Placental epithelial cell (primary cell): ENCODE measurements at places on chromosomes 7 and 10. TPM values are rescaled to one million over a fixed set of nuclear protein-coding genes. Genes with fewer than 3 reads are reported as not detected.

The LRRC17 gene
- 148 and 183 TPM in 2 replicates for total RNA-seq

The RASSF4 gene
- total RNA-seq, result 1.4 and 3.1 TPM in 2 replicates

The HOXA3 gene
- 1.4 and 4.7 TPM in 2 replicates for total RNA-seq

The CALML5 gene
- total RNA-seq, result not detected in 2 replicates

The SPDYE3 gene
- not detected in 2 replicates for total RNA-seq

The ASAH2 gene
- 0.39 and 0.54 TPM in 2 replicates for total RNA-seq

The C10orf105 gene
- total RNA-seq, result not detected in 2 replicates

The MEOX2 gene
- total RNA-seq, result not detected in 2 replicates

The VPS26A gene
- 21.7 and 22.0 TPM in 2 replicates for total RNA-seq

The EPO gene
- 0.22 and 0.39 TPM in 2 replicates for total RNA-seq

The PSMA2 gene
- total RNA-seq, result 48.3 and 115 TPM in 2 replicates

The EGR2 gene
- 0.22 and 0.79 TPM in 2 replicates for total RNA-seq

The PDCD4 gene
- 65.6 and 182 TPM in 2 replicates for total RNA-seq

The SLC26A4 gene
- under 0.01 and 0.11 TPM in 2 replicates for total RNA-seq

The TWIST1 gene
- 5.2 and 6.3 TPM in 2 replicates for total RNA-seq

The AQP1 gene
- total RNA-seq, result 0.39 and 1.5 TPM in 2 replicates

The DNAH11 gene
- total RNA-seq, result 0.39 and 2.2 TPM in 2 replicates

The MRC1 gene
- total RNA-seq, result under 0.01 and 0.11 TPM in 2 replicates

The TRPV5 gene
- total RNA-seq, result under 0.01 TPM in 1 of 2 replicates, not detected in the other

The UTF1 gene
- not detected in 2 replicates for total RNA-seq
